NCI-H510A (cell line): ENCODE measurements at places on chromosomes 5 and 9.
A peak's percentile ranks its signal among the peaks of the same experiment; 100 is the strongest.

GRCh38 chr5:13339093-13339492 is 605.4 kb downstream of the DNAH5 start:
- DNase-seq = no peak

DNA sequence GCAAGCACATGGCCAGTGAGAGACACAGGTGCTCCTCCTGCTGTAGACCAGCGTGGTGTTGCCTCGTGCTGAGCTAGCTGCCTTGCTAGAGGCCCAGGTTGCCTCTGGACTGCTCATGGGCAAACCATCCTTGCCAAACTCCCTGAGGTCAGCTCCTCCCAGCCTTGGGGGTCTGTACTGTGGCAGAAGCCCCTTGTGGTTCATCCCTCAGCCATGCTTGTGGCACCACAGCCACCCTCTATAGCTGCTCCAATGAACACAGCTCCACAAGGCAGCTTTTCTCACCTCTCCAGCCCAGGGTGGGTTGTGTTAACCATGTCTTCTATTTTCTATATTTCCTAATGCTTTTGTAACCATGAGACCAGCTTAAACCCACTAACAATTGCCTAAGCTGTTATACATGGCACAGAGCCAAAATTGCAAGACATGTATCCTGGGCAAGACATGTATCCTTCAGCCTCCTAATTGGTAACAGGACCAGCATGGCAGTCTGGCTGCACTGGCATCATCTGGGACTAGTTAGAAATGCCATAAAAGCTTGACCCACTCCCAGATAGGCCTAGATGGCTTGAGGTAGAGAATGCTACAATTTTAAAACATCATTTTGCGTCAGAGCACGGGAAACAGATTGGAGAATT is 183.1 kb upstream of the S1PR3 start:
- DNase-seq = no peak

- no peak for DNase-seq
These were observed 56.7 kb downstream of the ARHGAP26 start for GRCh38 chr5:142826741-142827492.

GRCh38 chr9:133950629-133951111 is 41.5 kb downstream of the VAV2 start:
- DNase-seq = peak; percentile 54

GRCh38 chr9:71747576-71747975 is 20.7 kb downstream of the CEMIP2 start:
- no peak for DNase-seq

DNA sequence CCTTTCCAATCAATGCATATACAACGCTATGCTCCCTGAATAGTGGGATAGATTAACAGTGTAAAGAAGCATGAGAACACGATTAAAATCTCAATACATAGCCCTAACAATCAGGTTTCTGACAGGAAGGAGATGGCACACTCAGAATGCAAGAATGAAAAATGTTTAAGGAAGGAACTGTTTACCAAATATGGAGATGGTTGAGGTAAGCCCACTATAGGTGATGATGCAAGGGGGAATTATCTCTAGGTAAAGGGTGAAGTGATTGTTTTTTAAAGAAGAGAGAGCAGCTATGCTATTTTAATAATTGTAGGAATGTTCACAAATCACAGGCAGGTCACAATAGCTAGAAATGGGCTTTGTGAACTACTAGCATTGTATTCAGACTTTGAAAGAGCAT is 302.4 kb downstream of the CHSY3 start:
- DNase-seq = no peak
